MCF 10A (cell line): ENCODE measurements at places on chromosomes 7 and 10.

- peak; percentile 76 for DNase-seq
- no peaks in the 10 kb centered on the region for H3K27me3 ChIP-seq
- peak within 1 kb of the TSS; percentile 84 for H3K27ac ChIP-seq
- peaks cover 39% of the 10 kb centered on the region for H3K4me1 ChIP-seq
- no peaks in the 10 kb centered on the region for H3K36me3 ChIP-seq
These were observed at the start of gene DNMBP for GRCh38 chr10:100009793-100010676. DNMBP (minus strand) TSS chr10:100009947; CDS start chr10:99972124, 37,823 bp downstream.

DNA sequence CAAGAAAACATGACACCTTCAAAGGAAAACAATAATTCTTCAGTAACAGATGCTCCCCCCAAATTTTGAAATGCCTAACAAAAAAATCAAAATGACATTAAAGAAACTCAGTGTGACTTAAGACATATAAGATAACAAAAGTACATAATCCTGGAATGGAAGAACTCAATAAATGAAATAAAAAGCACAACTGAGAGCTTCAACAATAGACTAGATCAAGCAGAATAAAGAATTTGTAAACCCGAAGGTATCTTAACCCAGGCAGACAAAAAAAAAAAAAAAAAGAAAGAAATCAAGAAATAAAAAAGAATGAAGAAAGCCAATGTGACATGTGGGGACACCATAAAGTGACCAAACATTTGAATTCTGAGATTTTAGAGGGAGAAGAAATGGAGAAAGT, 27.7 kb upstream of the LRRD1 start:
- no peak overlapping the region for H3K4me3 ChIP-seq
- H3K36me3 ChIP-seq = peaks cover 78% of the 10 kb centered on the region
- no peaks in the 10 kb centered on the region for H3K4me1 ChIP-seq
- no peak for DNase-seq

DNA sequence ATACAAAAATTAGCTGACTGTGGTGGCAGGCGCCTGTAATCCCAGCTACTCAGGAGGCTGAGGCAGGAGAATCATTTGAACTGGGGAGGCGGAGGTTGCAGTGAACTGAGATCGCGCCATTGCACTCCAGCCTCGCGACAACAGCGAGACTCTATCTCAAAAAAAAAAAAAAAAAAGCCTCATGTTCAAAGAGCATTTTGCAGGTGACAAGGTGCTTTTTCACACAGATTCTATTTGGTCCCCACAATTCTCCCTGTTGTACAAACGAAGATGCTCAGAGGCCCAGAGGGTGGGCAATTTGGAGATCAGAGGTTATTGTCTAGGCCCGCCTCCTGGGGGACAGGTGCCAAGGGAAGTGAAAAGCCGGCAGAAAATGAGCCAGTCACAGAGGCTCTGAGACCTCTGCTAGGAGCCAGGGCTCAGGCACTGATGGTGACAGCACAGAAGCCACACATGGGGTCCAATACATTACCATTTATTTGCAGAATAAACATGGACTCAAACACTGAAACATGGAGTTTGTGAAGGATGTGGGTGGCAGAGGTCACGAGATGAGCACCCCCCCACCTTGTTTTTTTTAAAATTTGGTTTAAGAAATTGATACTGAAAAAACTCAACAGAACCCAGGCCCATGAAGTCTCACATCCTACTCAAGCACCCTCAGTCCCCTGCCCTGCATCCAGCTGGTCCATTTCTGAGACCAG, 882 bp upstream of the GAL3ST4 start:
- H3K4me1 ChIP-seq = peaks cover 19% of the 10 kb centered on the region
- no peak for DNase-seq
- H3K36me3 ChIP-seq = no peaks in the 10 kb centered on the region
- peaks cover 42% of the 10 kb centered on the region for H3K27me3 ChIP-seq

GRCh38 chr10:98323221-98324164, 55.5 kb upstream of the LOXL4 start:
- H3K36me3 ChIP-seq = no peaks in the 10 kb centered on the region
- no peaks in the 10 kb centered on the region for H3K27me3 ChIP-seq
- no peak overlapping the region for H3K27ac ChIP-seq
- peaks cover 12% of the 10 kb centered on the region for H3K4me1 ChIP-seq
- H3K4me3 ChIP-seq = no peak overlapping the region

DNA sequence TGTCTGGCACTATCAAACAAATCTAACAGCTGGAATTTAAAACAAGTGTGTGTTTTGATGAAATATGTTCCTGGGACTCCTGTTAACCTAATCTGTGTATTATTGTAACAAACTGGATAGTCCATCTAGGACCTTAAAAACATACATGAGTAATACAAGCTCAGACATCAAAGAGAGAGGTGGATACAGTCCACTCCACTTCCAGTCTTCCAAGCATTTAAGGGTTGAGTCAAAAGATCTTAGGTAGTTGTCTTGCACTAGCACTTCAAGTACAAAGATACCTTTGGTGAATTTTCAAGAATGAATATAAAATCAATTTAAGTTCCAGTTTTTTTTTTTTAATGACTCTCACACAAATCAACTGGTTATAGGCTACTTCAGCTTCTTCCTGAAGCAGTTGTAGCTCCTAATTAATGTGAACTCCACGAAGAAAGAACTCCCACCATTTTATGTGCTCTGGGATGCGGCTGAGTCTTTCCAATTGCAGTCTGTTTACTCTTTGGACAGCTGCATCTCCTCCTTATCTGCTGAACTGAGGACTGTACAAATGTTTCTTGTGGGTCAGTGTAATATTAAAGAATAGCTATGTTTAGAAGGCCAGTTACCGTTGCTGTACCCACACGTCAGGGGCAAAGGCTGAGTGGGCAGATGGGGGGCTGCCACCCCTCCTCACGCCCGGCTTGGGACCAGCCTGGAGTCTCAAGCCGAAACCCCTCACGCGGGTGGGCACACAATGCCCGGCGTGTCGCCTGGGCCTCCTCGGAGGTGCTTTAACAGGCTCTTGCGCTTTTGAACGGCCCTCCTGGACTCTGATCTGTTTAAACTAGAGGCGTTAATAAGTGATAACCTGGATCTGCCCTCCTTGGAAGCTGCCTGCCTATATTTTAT, 2.9 kb upstream of the IGF2BP3 start:
- peaks cover 53% of the 10 kb centered on the region for H3K27me3 ChIP-seq
- peaks cover 6% of the 10 kb centered on the region for H3K4me1 ChIP-seq
- no peak overlapping the region for H3K27ac ChIP-seq
- no peak for DNase-seq
- no peaks in the 10 kb centered on the region for H3K36me3 ChIP-seq

- no peak overlapping the region for H3K27ac ChIP-seq
- no peaks in the 10 kb centered on the region for H3K4me1 ChIP-seq
- no peak for DNase-seq
- no peak overlapping the region for H3K4me3 ChIP-seq
These were observed 140.1 kb downstream of the ITGA8 start for GRCh38 chr10:15579605-15580004.

DNA sequence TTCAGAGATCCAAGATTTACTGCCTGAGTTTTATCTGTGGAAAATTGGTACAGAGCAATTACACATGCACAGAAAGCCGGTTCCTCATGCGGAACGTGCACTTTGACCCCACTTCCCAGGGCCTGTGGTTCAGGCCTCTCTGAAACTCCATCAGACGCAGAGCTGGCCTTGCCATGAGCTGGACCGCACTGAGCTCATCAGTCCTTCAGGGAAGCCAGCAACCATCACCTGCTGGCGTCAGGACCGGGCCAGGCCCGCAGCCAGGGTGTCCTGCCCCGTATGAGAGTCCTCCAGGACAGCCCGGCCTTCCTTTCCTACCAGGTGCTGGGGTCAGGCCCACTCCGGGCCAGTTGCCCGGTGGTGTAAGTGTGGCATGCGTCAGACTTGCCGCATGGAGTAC, 446.5 kb upstream of the FOXK1 start:
- H3K4me1 ChIP-seq = no peaks in the 10 kb centered on the region
- H3K27me3 ChIP-seq = peaks cover 26% of the 10 kb centered on the region
- no peaks in the 10 kb centered on the region for H3K36me3 ChIP-seq

- peaks cover 94% of the 10 kb centered on the region for H3K36me3 ChIP-seq
- DNase-seq = no peak
- peaks cover 17% of the 10 kb centered on the region for H3K4me1 ChIP-seq
- no peaks in the 10 kb centered on the region for H3K27me3 ChIP-seq
- H3K27ac ChIP-seq = no peak overlapping the region
These were observed 7.5 kb downstream of the ZNF282 start for GRCh38 chr7:149202831-149203231.

GRCh38 chr7:94655848-94656657, at the start of gene SGCE:
SGCE (minus strand) TSS chr7:94656133; CDS start chr7:94656098, 35 bp downstream.
- H3K27ac ChIP-seq = peak within 1 kb of the TSS; percentile 63
- peak; percentile 77 for DNase-seq
- H3K36me3 ChIP-seq = peaks cover 4% of the 10 kb centered on the region

DNA sequence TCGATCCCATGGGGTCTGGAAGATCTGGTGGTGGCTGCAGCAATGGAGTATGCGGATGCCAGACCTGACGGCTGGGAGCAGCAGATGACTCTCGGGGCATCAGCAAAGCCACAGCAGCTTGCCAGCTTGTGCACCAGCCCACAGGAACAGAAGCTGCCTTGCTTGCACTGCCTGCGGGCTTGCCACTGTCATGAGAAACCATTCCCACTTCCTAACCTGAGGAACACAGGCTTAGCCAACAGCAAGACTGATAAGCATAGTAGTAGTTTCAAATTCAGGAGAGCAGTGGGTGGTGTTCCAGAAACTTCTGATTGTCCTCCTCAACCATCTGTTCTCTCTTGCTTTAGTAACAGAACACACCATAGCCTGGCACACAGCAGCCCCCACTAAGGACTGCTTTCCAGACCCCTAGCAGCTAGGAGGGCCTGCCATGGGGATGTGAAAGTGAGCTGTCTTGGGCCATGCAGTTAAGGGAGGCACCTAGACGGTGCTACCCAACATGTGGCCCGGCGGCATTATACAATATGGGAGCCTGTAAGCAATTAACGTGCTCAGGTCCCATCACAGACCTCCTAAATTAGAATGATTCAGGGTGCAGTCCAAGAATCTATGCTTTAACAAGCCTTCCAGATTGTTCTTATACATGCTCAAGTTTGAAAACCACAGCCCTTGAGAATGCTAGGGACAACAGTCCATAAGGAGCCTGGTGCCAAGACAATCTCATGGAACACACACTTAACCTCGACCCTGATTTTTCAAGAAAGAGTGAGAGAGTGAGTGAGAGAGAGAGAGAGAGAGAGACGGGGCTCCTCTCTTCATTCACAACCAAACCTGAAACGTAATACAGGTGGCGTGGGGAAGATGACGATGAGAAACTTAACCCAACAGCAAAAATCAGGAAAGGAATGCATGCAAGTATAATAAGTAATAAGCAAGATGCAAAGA, 7.1 kb downstream of the ANXA11 start:
- peaks cover 51% of the 10 kb centered on the region for H3K4me1 ChIP-seq
- H3K36me3 ChIP-seq = peaks cover 7% of the 10 kb centered on the region
- H3K27ac ChIP-seq = peak overlapping the region; percentile 18
- no peaks in the 10 kb centered on the region for H3K27me3 ChIP-seq
